Hematopoietic multipotent progenitor cell treated with erythropoietin and hydrocortisone succinate and interleukin-3 and kit ligand, for 6 days (in vitro differentiated cells): ENCODE measurements at places on chromosomes 13 and 19.
A peak's percentile ranks its signal among the peaks of the same experiment; 100 is the strongest.

DNA sequence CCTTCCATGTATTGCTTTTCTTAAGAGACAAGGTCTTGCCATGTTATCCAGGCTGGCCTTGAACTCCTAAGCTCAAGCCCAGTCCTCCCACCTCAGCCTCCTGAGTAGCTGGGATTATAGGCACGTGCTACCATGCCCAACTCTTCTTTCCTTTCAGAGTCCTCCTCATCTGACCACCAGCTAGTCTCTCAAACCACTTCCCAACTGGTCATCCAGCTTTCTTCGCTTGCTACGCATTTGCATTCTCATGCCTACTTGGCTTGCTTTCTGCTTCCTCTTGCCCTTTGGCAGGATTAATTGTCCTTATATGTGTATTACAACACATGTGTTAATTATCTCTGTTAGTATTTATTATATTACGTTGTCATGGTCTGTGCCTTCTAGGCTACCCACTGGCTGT lies 6.3 kb downstream of the GPR18 start:
- no peak for DNase-seq

DNA sequence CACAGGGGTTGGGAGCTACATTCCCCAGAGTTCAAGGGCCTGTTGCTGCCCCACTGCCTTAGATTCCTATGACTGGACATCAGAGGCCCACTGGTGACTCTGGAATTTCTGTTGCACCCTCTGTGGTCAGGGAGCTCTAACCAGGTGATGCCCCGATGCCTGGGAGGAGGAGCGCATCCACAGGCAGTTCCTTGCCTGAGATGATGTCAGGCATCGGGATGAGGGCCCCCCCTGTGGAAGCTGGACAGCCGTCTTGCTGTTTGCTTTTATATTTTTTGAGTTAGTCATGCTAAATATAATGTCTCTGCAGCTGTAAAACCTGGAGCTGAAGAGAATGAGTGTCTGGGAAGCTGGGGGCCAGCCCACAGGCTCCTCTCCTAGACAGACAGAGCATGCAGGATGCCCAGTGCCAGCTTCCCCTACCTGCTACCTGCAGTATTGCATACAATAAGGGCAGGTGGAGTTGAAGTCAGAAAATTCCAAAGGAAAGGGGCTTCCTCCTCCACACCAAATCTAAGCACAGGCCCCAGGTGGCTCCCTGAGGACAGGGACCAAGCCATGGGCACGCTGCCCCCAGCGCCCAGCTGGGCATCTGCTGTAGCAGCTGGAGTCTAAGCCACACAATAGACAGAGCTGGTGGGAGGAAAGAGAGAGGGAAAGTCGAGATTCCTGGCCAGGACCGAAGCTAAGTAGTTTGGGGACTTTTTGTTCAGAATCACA lies 16.2 kb downstream of the COL4A2 start:
- no peak for DNase-seq

- peak; percentile 82 for DNase-seq
Observed at GRCh38 chr19:41431426-41432386, 4.5 kb upstream of the B3GNT8 start.

DNA sequence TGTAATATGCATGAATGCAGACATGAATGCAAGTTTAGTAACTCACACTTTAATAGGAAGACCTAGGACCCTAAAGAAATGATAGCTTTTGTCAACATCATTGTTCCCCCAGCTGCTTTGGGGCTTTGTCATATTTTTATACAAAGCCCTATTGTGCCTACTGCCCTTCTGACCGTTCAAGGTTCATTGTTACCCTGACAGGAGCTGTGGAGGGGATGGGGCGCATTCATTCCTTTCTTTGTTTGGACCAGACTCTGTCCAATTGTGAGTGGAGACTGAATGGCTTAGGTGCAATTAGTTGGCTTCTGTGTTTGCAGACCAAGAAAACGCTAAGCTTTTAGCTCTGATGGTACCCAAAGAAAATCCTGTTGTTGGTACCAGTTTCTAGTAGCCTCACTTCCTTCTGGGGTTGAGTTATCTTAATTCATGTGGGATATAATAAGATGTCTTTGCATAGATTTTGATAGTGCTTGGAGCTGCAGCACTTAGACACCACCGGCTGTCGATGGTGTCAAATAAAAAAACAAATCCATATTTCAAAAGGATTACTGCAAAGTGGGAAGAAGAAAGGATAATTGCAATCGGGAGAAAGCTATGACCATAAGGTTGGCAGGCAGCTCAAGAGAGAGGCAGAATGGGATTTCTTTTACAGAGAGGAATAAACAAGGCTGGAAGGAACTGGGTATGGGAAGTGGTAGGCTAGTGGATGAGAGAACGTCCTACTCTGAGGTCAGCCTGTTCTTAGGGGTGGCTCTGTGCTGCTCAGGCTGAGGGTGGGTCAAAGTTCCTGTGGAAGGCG lies 133.9 kb upstream of the TMTC4 start:
- DNase-seq = no peak

- DNase-seq = no peak
Observed at GRCh38 chr19:10984166-10984735, 23.4 kb downstream of the SMARCA4 start.

GRCh38 chr19:40801426-40802299 lies 2.7 kb downstream of the EGLN2 start:
- peak; percentile 60 for DNase-seq

DNA sequence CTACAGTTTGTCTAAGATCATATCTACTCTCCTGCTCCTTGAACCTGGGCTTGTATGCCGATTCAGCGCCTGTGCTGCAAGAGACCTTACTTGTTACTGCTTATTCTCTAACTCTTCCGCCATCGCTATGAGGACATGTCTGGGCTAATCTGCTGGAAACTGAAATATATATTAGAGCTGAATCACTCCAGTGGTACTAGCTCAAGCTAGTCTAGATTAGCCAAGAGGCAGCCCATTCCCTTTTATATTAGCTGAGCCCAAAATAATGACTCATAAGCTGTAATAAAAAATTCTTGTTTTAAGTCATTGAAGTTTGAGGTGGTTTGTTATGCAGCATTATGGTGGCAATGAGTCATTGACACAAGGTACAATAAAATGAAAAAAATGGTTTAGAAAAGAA lies 52.8 kb downstream of the SLC6A16 start:
- no peak for DNase-seq

GRCh38 chr13:37211487-37211886 lies 106.0 kb upstream of the CSNK1A1L start:
- DNase-seq = no peak

DNA sequence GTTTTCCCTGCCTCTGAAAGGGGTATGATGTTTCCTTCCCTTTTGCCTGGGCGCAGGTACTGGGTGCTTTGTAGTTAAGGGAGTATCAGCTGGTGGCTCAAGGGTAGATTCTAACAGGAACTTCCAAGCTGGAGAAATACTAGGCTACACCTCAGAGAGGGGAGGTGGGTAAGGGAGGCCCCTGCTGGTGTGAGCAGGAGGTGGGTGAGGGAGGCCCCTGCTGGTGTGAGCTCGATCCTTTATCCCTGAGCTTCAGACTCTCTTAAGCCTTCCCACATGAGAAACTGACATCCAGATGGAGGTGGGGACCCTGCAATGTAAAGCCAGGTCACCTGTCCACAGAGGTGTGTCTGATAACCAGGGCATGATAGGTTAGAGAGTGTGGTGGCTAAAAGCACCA lies 32.1 kb downstream of the CYP2B6 start:
- no peak for DNase-seq

- peak; percentile 62 for DNase-seq
Observed at GRCh38 chr13:98484289-98485219, 92.4 kb downstream of the STK24 start.

DNA sequence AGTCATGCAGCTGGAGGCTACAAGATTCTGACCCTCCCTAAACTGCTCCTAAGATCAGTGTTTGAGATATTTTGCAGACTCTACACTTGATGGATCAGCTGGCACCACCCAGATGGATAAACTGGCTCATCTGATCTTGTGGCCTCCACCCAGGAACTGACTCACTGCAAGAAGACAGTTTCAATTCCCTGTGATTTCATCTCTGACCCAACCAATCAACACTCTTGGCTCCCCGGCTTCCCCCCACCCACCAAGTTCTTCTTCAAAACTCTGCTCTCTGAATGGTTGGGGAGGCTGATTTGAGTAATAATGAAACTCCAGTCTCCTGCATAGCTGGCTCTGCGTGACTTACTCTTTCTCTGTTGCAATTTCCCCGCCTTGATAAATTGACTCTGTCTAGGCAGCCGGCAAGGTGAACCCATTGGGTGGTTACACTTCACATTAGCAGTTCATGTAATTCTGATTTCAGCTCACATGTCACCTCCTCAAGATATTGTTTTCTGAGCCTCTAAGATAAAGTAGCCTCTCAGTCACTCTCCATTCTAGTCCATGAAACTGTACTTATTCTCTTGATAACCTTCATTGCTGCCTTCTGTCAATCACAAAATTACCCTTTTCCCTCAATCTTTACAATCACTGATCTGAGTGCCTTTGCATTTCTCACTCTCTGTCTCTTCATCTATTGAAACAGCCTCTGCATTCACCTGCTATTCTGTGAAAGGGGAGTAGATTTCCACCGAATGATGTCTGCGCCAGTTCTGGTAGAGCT lies 9.9 kb upstream of the FPR3 start:
- DNase-seq = no peak

GRCh38 chr19:13652810-13653590 lies 111.3 kb upstream of the MRI1 start:
- no peak for DNase-seq

GRCh38 chr19:38068826-38069225 lies 155.2 kb downstream of the DPF1 start:
- no peak for DNase-seq

DNA sequence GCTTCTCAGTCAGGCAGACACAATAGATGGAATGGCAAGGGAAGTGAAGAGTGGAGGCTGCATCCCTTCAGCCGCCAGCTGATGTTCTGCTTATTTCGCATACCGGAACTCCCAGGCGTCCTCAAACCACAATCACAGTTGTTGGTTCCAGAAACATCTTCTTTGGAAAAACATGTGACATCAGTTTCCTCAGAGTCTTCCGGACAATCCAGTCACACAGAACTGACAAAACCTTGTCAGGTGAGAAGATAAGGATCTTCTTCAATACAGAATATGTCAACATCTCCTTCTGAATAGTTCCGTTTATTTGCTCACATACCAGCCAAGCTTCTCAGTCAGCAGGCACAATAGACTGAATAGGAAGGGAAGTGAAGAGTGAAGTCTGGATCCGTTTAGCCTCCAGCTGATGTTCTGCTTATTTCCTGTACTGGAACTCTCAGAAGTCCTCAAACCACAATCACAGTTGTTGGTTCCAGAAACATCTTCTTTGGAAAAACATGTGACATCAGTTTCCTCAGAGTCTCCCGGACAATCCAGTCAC lies 45.1 kb upstream of the CEACAM21 start:
- DNase-seq = peak; percentile 49

GRCh38 chr19:41372501-41372900 lies 3.8 kb upstream of the TMEM91 start:
- DNase-seq = no peak

GRCh38 chr19:45499196-45500180 lies 1.2 kb downstream of the PPM1N start:
- peak; percentile 77 for DNase-seq

GRCh38 chr19:19751846-19752245 lies 18.9 kb upstream of the ZNF14 start:
- DNase-seq = no peak

DNA sequence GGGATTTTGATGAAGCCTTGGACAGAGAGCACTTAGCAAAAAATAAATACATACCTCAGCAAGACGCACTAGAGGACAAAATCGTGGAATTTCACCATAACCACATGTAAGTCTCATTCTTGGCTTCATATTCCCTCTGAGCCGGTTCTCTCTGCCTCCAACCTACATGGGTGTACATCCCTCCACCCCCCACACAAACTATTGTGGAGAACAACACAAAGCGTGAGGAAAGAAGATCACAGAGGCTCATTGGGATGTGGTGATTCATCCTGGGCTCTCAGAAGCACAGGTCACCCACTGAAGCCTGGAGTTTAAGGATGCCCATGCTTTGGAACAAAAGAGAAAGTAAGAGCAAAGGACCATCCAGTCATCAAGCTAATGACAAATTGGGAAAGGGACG lies 192.2 kb downstream of the STK24 start:
- DNase-seq = no peak

DNA sequence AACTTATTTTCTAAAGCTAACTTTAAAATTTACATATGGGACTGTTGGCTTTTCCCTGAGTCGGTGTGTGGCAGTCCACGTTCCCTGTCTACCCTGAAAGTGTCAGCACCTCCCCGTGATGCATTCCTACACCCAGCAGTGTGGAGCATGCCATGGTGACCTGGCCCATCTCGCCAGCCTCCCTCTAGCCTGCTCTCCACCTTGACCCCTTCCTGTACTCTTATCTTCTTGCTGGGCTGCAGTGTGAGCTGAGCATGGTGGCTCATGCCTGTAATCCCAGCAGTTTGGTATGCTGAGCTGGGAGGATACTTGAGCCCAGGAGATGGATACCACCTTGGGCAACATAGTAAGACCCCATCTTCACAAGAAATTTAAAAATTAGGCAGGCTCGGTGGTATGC lies 25.4 kb downstream of the MICOS13 start:
- DNase-seq = no peak

- peak; percentile 24 for DNase-seq
Observed at GRCh38 chr19:18999896-19000620, 33.3 kb downstream of the SUGP2 start.

- no peak for DNase-seq
Observed at GRCh38 chr13:24036115-24036514, 124.4 kb upstream of the SPATA13 start.

DNA sequence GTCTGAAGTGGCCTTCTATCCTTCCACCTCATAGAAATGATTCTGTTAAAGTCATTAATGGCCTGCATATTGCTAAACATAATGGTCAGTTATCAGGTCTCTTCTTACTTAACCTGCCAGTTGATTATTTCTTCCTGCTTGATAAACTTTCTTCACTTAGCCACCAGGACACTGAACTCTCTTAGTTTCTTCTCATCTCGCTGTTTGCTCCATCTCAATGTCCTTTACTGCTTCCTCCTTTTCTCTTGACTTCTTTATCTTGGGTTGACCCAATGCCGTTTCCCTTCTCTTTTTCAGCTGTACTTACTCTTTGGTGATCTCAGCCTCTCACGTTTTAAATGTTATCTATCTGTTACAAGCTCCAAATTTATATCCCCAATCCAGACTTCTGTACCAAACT lies 17.1 kb upstream of the CLC start:
- DNase-seq = peak; percentile 67

- no peak for DNase-seq
Observed at GRCh38 chr19:44055870-44056269, 4.0 kb downstream of the ZNF223 start.

GRCh38 chr13:29100758-29101157 lies 280.6 kb downstream of the MTUS2 start:
- DNase-seq = no peak

DNA sequence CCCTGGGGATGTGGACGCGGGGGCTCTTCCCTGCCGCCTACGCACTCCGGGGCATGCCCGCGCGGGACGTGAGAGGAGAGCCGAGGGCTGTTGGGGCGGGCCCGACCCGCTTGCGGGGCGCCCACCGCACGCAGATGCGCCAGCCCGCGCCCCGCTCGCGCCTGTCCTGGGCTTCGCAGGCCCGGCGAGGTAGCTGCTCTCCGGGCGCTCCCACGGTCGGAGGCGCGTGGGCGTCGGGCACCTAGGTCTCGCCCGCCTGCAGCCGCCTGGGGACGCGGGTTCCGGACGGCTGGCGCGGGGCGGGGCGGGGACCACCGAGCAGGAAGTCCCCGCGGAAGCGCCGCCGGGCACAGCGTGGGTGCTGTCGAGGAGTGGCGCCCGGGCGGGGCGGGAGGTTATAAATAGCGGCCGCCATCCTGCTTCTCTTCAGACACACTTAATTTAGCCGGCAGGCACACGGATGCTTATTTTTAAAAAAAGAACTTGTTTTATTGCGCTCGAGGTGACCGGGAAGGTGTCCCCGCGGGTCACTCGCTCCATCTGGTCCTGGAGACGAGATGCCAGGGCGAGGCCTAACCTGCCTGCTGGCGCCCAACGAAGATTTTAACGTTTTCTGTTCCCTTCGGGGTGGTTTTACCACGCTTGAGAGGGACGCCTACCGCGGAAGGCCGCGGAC lies 561 bp upstream of the GJA3 start:
- DNase-seq = peak; percentile 30
